Epithelial cell of proximal tubule (primary cell): ENCODE measurements at places on chromosomes 13 and 19. TPM values are rescaled to one million over a fixed set of nuclear protein-coding genes. Genes with fewer than 3 reads are reported as not detected.

FGF22 gene
- total RNA-seq, result 0.29 TPM in 1 of 2 replicates, not detected in the other

- DNase-seq, result no peak
Measured at GRCh38 chr13:114061744-114062143, 70.7 kb downstream of the RASA3 start.

FBN3 gene
- total RNA-seq, result 0.06 TPM in 1 of 2 replicates, not detected in the other

DNA sequence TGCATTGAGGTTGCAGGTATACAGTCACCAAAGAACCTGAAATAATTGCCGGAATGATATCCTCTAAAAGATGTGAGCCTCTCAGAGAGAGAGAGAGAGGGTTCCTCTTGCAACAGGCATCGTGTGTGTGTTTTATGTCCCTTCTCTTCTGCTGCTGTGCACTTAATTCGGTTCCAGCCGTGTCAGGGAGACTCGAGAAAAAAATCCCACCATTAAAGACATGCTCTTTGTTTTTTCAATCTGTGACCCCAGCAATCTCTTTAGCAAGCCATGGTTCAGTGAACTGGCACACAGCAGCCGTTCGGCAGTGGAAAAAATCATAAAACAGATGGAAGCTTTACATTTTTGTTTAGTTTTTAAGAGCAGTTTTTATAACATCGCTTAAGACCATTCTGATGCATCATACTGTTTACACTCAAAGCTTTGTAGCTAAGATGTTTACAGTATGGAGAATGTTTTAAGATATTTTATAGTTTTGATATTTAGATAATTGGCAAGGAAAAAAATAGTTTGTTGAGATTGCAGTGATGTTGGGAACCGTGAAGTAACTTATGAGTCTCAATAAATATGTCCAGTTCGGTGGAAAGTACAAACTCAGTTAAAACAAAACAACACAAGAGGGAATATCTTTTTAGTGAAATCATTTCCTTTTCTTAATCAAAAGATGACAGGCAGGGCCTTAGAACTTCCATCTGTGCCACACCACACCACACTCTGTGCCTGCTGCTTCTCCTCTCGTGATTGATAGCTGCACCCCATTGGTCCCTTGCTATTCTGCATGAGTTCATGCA is 31.2 kb upstream of the ZNF536 start:
- no peak for DNase-seq

GRCh38 chr13:77374786-77375185 is 47.9 kb upstream of the MYCBP2 start:
- peak; percentile 37 for DNase-seq

MADCAM1 gene
- total RNA-seq, result 0.17 TPM in 1 of 2 replicates, not detected in the other

DNA sequence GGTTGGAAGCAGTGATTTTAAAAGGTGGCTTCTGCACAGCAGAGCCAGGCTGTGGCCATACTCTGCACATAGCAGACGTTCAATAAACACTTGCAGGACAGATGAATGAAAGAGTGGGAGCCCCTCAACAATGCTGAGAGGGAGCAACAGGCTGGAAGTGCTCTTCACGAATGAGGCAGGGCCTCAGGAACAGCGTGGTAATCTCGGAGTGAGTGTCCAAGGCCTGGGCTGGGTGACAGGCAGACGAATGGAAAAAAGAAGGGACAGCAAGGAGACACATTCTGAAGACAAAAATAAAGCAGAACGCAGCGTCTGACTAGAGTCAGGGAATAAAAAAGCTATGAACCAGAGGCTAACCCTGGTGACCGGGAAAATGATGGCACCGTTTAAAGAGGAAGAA is 11.1 kb downstream of the GJA3 start:
- DNase-seq, result no peak

GRCh38 chr19:49474542-49474924 is 518 bp downstream of the FLT3LG start:
- DNase-seq, result no peak

SLC10A2 gene
- total RNA-seq, result not detected in 2 replicates

DNA sequence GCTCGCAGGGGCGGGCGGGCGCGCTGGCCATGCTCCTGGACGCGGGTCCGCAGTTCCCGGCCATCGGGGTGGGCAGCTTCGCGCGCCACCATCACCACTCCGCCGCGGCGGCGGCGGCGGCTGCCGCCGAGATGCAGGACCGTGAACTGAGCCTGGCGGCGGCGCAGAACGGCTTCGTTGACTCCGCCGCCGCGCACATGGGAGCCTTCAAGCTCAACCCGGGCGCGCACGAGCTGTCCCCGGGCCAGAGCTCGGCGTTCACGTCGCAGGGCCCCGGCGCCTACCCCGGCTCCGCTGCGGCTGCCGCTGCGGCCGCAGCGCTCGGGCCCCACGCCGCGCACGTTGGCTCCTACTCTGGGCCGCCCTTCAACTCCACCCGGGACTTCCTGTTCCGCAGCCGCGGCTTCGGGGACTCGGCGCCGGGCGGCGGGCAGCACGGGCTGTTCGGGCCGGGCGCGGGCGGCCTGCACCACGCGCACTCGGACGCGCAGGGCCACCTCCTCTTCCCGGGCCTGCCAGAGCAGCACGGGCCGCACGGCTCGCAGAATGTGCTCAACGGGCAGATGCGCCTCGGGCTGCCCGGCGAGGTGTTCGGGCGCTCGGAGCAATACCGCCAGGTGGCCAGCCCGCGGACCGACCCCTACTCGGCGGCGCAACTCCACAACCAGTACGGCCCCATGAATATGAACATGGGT is 599 bp downstream of the ZIC2 start:
- no peak for DNase-seq

- no peak for DNase-seq
Measured at GRCh38 chr19:35592226-35592625, 6.3 kb downstream of the PMIS2 start.

- no peak for DNase-seq
Measured at GRCh38 chr19:6357174-6357573, 4.2 kb upstream of the CLPP start.

C19orf85 gene
- not detected in 2 replicates for total RNA-seq
